ENCODE measurements at places on chromosomes 16 and 17. TPM values are rescaled to one million over a fixed set of nuclear protein-coding genes. Genes with fewer than 3 reads are reported as not detected.

- no peak for DNase-seq
Measured at GRCh38 chr17:73953206-73954033, 250.1 kb upstream of the RPL38 start.

DNA sequence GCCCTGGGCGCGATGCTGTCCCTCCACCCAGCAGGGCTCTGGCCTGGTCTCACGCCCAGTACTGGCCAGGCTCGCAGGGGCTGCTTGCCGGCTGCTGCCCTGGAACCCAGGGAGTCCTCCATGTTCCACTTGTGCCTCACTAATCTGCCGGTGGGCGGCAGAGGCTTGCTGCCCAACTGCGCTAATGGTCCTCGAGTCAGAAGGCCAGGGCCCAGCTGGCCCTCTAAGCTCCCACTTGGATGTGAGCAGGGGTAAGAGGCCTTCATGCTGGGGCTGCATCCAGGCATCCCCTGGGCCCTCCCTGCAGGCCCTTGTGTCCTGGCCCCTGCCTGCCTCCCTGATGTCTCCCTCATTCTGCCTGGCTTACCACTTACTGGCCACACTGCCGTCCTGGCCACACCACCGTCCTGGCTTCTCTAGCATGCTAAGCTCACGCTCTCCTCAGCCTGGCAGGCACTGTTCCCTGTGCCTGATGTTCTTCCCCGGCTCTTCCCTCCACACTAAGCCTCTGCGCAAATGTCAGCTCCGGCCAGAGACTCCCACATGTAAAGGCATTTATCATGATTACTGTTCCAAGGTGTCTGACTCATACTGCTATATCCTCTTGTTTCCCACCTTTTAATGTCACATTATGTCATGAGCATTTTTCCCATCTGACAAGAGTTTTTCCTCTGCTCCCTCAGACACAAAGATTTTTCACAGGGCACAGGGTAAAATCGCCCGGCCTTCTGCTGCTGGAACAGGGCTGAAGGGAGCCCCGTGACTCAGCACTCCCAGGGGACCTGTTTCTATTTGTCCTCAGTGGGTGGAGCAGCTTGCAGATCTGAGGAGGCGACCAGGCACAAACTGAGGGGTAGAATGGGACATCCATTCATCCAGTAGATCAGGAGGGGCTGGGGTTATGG is 15.9 kb downstream of the B9D1 start:
- DNase-seq = peak; percentile 88

DNA sequence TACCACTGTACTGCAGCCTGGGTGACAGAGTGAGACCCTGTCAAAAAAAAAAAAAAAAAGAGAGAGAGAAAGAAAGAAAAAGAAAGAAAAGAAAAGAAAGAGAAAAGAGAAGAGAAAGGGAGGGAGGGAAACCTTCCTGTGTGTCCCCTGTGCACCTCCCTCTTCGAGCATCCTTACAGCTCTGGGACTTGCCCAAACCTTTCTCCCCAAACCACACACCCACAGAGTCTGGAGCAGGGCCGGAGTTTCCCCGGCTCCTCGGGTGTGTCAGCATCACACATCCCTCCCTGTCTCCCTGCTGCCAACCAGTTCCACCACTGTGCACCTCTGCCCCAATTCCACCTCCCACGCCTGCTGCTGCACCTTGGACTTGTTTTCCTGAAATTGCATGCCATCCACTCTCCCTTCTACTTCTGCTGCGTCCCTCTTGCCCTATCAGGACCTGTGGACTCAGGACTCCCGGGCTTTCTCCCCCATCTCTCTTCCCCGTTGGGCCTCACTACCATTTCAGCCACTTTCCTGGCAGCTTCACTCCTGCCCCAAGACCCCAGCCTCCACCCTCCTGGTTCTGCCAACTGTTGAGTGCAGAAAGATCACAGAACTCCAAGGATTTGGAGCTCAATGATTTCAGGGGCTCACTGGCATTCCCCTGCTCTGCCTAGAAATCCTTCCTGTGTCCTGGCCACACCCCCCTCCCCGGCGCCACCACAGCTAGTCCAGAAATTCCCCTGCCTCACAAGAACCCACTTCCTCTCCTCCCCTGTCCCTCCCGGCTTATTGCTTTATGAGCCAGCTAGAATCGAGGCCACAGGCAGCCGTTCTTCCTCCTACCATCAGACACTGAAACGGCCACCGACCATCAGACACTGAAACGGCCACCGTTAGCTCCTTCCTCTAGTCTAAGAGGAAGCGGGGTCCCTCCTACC is 3.7 kb upstream of the CDK3 start:
- no peak for DNase-seq

DNA sequence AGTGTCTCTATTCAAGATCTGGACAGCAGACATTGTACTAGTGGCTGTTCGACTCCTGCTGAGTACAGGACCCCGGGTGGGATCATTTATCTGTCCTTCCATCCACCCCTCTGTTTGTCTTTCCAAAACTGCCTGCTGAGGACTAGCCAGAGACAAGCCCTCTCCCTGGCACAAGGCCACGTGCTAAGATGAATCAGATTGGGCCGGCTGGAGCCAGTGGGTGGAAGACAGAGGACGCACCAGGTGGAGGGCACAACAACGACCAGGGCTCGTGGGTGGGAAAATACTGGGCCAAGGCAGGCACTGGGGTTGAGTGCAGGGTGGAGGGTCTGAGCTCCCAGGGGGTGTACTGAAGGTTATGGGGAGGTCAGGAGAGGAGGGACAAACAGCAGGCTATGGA is 1.4 kb upstream of the CA7 start:
- DNase-seq = peak; percentile 53

- no peak for DNase-seq
Measured at GRCh38 chr16:30434852-30435251, 5.0 kb upstream of the DCTPP1 start.

DNA sequence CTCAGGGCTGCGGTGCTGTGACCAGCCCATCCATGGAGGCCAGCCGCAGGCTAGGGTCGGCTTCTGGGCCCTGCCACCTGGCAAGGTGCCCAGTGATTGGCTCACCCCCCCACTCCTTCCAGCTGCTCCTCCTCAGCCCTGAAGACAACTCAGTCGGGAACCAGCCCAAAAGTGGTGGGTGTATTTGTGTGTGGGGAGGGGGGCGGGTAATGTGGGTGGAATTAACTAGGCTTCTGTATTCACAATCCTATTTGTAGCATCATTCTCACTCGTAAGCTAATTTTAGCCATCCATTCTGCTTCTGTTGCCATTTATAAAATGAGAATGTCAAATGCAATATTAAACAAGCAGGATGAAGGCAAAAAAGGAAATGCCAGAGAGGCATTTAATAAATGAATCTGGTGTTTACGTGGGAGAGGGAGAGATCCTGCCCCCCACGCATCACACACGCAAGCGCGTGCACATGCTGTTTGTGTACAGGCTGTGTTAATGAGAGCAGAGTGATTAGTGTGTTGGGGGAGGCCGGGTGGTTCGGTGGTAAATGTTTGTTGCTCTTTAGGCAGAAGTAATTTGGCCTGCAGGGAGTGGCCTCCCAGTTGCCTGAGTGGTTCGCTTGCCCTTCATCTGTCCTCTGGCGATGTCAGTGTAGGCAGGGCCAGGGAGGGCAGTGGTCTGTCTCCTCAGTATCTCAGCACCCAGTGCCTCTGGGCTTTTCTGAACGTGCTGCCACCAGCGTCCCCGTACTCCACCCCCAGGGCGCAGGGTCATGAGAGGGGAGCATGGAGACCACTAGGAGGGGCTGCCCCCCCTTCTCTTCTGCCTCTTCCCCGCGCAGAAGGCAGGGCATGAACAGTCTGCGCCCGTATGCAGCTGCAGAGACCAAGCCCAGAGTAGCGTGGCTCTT is 140.1 kb downstream of the CCDC182 start:
- peak; percentile 51 for DNase-seq

GRCh38 chr17:47728214-47728877 is 4.7 kb upstream of the TBX21 start:
- DNase-seq = no peak

GRCh38 chr16:56413381-56413780 is 12.0 kb downstream of the AMFR start:
- DNase-seq = no peak

DNA sequence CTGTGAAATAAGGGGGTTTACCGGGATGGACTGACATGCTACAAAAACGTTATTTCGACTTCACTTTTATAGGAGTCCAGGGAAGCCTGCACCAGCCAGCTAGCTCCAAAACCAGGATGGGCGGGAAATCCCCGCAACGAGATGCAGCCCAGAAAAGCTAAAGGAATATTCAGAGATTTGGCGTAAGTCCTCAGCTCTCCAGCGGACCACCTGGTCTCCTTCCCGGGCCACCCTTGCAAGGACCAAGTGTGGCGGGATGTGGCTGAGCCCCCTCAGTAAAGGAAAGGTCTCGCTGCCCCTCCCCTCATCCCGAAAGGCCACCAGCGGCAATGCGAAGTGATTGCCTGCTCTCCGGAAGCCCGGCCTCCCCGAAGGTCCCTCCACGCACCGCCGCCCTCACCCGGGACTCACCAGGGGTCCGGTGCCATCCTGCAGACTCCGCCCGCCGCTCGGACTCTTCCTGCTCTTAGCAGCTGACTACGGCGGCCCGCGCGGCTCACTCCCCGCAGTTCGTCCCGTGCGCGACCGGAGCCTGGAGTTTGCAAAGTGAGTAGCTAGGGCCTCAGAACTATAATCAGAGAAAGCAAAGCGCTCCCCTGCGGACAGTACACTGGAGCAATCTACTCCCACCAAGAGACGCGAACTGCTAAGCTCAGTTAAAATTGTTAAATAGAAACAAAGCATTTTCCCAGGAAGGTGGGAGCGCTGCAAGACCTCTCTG is at the start of gene STX8:
Gene STX8 (minus strand): TSS at position 440 of the 721 bp plus-strand sequence. CDS start 12 bp downstream, at position 428.
- DNase-seq = peak; percentile 87

DNA sequence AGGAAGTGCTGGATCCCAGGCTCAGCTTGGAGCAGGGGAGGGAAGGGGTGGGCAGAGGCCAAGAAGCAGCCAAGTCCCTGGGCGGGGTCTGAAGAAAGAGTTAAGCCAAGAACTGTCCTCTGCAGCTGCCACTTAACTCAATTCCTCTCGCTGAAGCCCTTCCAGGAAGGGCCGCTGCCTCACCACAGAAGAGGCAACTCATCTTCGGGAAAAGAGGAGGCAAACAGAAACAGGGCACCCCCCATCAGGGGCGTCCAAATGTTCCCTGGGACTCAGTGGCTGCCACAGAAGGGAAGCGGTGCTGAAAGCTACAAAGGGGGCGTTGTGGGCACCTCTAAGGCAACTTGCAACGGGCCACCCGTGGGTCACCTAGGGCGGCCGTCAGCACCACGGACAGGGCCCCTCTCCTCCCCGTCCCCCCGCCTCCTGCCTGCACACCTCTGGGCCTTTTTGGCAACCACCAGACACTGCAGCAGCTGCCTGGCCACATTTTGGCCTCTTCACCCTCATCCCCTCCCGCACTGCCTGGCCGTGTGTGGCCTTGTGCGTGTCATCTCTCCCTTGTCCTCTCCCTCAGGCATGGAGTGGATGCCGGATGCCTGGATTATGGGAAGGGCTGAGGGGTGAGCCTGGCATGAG is 2.5 kb downstream of the TLCD3B start:
- DNase-seq = peak; percentile 39

DNA sequence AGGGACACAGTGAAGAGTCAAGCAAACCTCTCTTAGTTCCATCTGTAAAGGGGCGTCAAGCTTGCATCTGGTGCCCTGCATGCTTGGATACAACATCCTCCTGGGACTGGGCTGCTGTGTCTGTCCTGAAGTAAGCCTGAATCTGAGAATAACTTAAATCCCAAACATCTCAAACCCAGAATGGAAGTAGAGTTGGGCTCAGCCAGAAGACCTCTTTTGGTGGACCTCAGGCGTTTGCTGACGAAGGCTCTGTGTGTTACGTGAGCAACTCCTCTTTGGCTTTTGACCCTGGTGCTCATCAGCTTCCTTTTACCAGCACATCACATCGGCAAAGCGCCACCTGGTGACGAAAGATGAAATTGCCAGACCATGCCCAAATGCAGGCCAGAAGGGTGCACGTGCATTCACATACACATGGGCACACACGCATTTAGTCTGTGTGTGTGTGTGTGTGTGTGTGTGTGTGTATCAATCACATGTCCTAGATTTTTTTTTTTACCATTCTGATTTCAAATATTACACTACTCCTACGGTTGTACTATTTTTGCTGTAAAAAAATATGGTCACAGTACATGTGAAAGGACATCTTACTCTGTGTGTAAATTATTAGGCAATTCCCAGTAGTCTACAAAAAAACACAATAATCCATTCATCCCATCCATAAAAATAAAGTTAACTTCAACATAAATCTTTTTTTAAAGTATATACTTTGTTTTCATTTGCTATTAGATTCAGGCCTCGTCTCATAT is 41.1 kb upstream of the FOXJ1 start:
- DNase-seq = peak; percentile 91

GRCh38 chr17:33121756-33122155 is 130.1 kb downstream of the SPACA3 start:
- no peak for DNase-seq

DNA sequence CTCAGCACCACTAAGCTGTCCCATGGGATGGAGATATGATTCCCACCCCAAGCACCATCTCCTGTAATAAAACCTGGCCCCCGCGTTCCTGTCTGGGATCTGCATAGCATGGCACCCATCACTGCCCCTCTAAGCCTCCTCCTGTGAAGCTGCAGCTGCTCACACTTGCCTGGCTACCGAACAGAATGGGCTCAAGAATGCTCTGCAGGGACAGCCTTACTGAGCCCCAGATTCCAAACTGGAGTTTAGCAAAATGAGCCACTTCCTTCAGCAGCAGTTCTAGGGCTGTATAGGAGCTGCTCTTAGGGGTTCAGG is 256.1 kb downstream of the CPPED1 start:
- no peak for DNase-seq

DNA sequence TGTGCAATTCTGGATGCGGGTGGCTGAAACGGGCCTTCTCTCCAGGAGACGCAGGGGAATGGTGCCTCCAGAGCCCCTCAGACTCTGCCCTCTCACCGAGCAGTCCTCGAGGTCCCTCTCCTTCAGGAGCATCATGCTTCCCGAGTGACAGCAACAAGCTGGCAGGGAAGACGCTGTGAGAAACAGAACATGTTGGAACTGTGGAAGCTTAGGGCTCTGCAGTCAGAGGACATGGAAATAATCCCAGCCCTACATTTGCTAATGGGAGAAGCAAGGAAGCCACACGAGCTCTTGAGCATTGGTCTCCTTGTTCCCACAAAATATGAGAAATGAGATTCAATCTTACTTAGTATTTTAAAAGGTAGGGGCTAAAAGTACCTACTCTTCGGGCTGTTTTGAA is 115.0 kb downstream of the DYNLRB2 start:
- no peak for DNase-seq

GRCh38 chr17:17892009-17892408 is 55.2 kb upstream of the SREBF1 start:
- DNase-seq = no peak

The CCL18 gene
- not detected for total RNA-seq

The FZD2 gene
- 21.2 TPM for total RNA-seq

The ZNF287 gene
- total RNA-seq = 4.3 TPM

The CTRB1 gene
- total RNA-seq = not detected

The TBC1D3H gene
- not detected for total RNA-seq
